LNCaP clone FGC (cell line): ENCODE measurements at places on chromosomes 3 and 15.

GRCh38 chr3:14553871-14554270 lies 13.7 kb upstream of the GRIP2 start:
- DNase-seq, result no peak

- no peak for DNase-seq
Observed at GRCh38 chr15:72562878-72563277, 88.7 kb downstream of the ARIH1 start.

DNA sequence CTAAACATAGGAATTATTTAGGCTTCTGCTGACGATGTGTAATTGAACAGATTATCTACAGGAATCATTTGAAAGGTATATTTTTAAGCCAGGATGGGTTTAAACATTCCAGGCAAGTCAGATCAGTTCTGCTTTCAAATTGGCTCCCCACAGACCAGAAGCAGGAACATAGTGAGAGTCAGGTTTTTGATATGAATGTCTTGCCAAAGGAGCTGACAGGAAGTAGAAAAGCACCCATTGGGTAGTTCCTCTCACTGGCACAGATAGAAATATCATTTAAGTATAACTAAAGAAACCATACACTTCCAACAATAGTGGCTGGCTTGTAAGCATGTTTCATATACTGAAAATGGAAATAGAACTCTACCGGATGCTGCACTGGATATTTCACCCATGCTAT lies 95.2 kb downstream of the CLDN1 start:
- DNase-seq, result no peak

- no peak for DNase-seq
Observed at GRCh38 chr3:131387796-131388489, 6.4 kb downstream of the NUDT16 start.

GRCh38 chr3:24290596-24290995 lies 204.1 kb downstream of the THRB start:
- DNase-seq, result no peak
